T-helper 22 cell (primary cell): ENCODE measurements at places on chromosomes 5 and 9.
A peak's percentile ranks its signal among the peaks of the same experiment; 100 is the strongest.

- no peak for DNase-seq
Observed at GRCh38 chr9:121288673-121289025, 20.7 kb downstream of the GSN start.

GRCh38 chr9:114286146-114286679, 36.7 kb upstream of the ORM1 start:
- DNase-seq: no peak

GRCh38 chr5:74196233-74196632, 444.3 kb downstream of the ENC1 start:
- no peak for DNase-seq

DNA sequence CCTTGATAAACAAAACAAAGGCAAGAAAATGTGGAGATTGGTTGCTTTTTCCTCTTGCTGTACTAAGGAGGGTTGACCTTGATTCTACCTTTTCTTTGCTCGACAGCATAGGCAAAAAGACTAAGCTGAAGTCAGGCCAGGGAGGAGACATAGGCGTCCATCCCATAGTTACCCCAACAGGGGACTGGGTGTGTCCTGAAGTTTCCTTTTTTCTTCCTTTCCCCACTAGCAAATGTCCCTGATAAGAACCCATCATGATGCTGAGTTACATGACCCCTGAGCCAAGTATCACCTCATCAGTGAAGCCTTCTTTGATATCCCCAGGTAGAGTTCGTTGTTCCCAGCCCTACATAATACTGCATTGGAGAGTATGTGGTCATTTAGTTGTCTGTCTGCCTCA, 9.9 kb upstream of the SHROOM1 start:
- no peak for DNase-seq

DNA sequence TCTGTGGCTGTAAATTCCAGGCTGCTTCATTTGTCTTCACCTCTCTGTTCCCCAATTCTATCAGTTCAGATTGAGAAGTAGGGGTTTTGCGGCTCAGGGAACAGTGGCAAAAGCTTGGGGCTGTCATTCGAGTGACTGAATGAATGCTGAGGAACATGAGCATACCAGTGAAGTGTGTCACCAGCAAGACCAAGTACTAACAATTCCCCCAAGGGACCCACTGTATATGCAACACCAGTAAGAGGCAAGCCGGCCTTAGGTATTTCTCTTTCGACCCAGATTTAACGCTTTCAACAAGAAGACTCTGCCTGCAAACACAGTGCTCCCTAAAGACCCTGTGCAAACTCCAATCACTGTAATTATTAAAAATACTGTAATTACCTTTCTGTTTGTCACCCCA, 25.8 kb downstream of the KLHL3 start:
- DNase-seq: no peak

- no peak for DNase-seq
Observed at GRCh38 chr9:70285981-70286598, 27.3 kb downstream of the SMC5 start.

DNA sequence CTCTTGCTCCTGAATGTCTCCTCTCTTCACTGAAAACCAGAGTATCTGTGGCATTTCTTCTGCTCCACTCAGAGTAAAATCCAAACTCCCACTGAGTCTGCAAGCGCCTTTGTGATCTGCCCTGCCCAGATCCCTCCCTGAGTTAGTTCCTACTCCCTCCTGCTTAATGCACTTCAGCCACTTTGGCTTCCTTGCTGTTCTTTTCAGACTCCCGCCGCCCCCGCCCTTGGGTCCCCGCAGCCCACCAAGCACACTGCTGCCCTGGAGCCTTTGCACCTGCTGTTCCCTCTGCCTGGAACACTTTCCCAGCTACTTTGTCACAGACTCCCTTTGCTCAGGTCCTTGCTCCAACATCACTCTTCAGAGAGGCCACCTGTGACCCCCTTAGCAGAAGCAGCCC, 127.2 kb upstream of the SLC25A48 start:
- DNase-seq: no peak

- DNase-seq: no peak
Observed at GRCh38 chr5:51679286-51679685, 296.0 kb downstream of the ISL1 start.

DNA sequence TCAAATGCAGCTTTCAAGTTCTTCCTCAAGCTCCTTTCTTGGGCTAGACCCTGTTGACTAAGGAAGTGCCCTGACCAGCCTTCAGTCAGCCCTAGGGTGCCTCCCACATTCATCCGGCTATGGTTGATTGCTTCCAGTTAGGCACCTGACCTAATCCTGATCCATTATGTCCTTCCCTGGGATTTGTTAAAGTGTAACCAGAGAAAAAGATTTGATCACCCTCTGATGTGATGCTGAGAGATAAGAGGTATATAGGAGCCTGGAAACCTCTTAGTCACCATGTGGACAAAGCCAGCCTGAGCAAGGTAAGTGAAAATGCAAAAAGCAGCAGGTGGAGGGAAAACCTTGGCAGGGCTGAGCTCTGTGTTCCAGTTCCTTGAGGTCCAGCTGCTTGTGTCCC, 178.8 kb upstream of the ERCC6L2 start:
- no peak for DNase-seq

GRCh38 chr9:20512106-20512505, 110.2 kb downstream of the MLLT3 start:
- DNase-seq: no peak

GRCh38 chr5:164005071-164005470, 499.7 kb downstream of the MAT2B start:
- DNase-seq: no peak

DNA sequence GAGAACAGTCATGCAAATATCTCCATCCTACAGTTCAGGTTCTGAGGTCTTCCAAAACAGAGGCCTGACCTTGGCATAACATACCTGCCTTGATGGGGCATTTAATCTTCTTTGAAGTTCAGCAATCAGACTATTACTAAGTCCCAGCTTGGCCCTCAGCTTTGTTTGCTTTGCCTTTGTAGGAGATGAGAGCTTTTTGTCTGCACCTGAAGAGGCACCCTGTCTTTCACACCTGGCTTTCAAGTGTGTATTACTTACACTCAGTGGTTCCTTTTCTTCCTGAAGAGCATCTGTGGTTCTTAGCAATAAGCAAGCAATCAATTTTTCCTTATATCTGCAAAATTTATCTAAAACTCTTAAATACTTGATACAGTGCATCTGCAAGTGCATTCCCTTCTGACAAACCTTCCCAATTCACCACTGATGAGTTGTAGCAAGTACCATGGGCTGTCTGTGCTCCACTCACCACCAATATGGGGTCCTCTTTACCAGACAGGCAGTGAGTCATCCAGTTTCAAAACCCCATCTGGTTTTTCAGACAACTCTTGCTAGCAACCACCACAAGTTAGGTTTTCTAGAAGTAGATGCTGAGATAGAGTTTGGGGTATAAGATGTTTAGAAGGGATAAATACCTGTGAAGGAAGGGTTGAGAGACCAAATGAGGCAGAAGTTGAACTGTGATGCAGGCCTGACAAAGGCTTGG, 100.2 kb downstream of the HINT1 start:
- DNase-seq: no peak

- DNase-seq: no peak
Observed at GRCh38 chr5:103041071-103041676, 78.8 kb downstream of the GIN1 start.

DNA sequence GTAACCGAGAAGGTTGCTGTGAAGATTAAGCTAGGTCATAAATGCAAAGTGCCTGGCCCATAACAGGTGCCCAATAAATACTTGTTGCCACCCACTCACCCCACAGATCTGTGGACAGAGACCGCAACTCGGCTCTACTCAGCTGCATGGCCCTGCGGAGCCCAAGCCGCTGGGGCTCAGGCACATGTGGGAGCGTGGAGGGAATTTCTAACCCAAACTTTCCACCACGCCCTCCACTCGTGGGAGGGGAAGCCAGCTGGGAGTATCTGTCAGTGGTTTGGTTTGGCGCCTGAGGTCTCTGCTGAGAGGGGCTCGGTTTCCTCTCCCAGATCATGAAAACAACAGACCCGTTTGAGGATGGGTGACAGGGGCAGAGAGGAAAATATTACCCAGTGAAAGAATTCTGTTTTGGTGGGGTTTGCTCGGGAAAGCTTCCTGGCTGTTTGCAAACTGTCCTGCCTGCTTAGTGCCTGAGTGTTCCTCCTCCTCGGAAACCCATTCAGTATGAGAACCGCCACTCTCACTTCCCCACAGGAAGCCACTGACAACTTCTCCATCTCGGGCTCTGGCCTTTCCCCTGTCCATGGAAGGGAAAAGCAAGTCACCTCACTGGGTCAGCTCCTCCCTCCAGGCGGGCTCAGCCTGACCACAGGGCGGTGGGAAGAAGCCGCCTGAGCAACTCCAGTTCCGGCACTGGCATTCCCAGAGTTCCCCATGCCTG, 60.1 kb downstream of the RGS3 start:
- peak; percentile 23 for DNase-seq
